ENCODE measurements at places on chromosomes 1 and 21. TPM values are rescaled to one million over a fixed set of nuclear protein-coding genes. Genes with fewer than 3 reads are reported as not detected.

ZNF593OS gene
- not detected for total RNA-seq

SHC1 gene
- total RNA-seq = 244 TPM

NPHS2 gene
- total RNA-seq = not detected

CENPF gene
- total RNA-seq = 80.0 TPM

DPT gene
- not detected for total RNA-seq

KTI12 gene
- 23.1 TPM for total RNA-seq

C1orf94 gene
- not detected for total RNA-seq

SLC9C2 gene
- total RNA-seq = not detected

HAPLN2 gene
- total RNA-seq = not detected

LRRC41 gene
- 44.4 TPM for total RNA-seq

ARHGAP30 gene
- total RNA-seq = not detected

GUCA2B gene
- not detected for total RNA-seq

ADGRB2 gene
- total RNA-seq = 6.1 TPM

APCS gene
- not detected for total RNA-seq

FBXO2 gene
- total RNA-seq = 8.4 TPM

BSND gene
- total RNA-seq = not detected

PPP1R15B gene
- total RNA-seq = 26.3 TPM

AQP10 gene
- not detected for total RNA-seq

FAM72B gene
- total RNA-seq = 5.6 TPM

KCTD3 gene
- total RNA-seq = 32.6 TPM

GIPC2 gene
- total RNA-seq = not detected

SPRR2A gene
- total RNA-seq = not detected

LUZP1 gene
- total RNA-seq = 22.5 TPM

GSTM1 gene
- not detected for total RNA-seq

C1QTNF12 gene
- total RNA-seq = 1.7 TPM

RABGGTB gene
- 71.4 TPM for total RNA-seq

CRP gene
- not detected for total RNA-seq

RGS4 gene
- not detected for total RNA-seq

DRAXIN gene
- 0.10 TPM for total RNA-seq

SMIM11 gene
- total RNA-seq = 22.2 TPM

FCAMR gene
- total RNA-seq = not detected

BARHL2 gene
- not detected for total RNA-seq

WNT2B gene
- 0.39 TPM for total RNA-seq

IL12RB2 gene
- not detected for total RNA-seq

CAMSAP2 gene
- total RNA-seq = 20.5 TPM

TMEM61 gene
- total RNA-seq = 0.62 TPM

CRABP2 gene
- total RNA-seq = 9.3 TPM

RPTN gene
- total RNA-seq = not detected

OR2AK2 gene
- not detected for total RNA-seq

FABP3 gene
- not detected for total RNA-seq

DUSP23 gene
- total RNA-seq = 78.3 TPM

C1orf116 gene
- 4.9 TPM for total RNA-seq

RIMKLA gene
- 0.27 TPM for total RNA-seq

LRRC8C gene
- total RNA-seq = 10.1 TPM

CACNA1E gene
- total RNA-seq = not detected

S100A8 gene
- total RNA-seq = not detected

SLAMF8 gene
- 0.06 TPM for total RNA-seq

ACTL8 gene
- 1.4 TPM for total RNA-seq

FMO2 gene
- not detected for total RNA-seq

DISC1 gene
- 0.27 TPM for total RNA-seq

ESPN gene
- total RNA-seq = 0.50 TPM

CCDC185 gene
- total RNA-seq = not detected

CELA2A gene
- not detected for total RNA-seq
